ENCODE measurements at places on chromosomes 5 and 9.

DNA sequence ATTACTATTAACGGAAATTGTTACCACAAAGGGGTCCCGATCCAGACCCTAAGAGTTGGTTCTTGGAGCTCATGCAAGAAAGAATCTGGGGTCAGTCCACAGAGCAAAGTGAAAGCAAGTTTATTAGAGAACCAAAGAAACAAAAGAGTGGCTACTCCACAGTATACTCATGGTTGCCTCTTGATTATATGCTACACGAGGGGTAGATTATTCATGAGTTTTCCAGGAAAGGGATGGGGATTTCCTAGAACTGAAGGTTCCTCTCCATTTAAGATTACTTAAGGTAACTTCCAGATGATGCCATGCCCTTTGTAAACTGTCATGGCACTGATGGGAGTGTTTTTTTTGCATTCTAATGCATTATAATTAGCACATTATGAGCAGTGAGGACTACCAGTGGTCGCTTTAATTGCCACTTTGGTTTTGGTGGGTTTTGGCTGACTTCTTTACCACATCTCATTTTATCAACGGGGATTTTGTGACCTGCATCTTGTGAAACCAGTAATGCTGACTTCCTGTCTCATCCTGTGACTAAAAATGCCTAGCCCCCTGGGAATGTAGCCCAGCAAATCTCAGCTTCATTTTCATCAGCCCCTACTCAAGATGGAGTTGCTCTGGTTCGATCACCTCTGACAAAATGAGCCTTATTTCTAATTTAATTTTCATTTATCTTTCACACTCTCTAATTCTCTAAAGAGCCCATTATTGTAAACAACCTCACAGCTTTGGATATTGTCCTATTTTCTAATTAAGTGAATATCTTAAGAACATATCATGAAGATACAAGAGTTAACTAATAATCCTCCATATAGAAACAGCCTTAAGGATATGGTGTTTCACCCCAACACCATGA is 336.3 kb downstream of the RASEF start:
- DNase-seq = no peak

GRCh38 chr5:124773315-124774311 is 27.2 kb upstream of the ZNF608 start:
- DNase-seq = no peak

- DNase-seq = no peak
Measured at GRCh38 chr5:174937201-174938123, 213.1 kb downstream of the MSX2 start.

- DNase-seq = no peak
Measured at GRCh38 chr9:135512241-135512603, 9.0 kb upstream of the LCN1 start.

GRCh38 chr9:5949103-5949699 is 58.5 kb downstream of the MLANA start:
- DNase-seq = no peak

GRCh38 chr9:99489060-99489413 is 267.0 kb downstream of the SEC61B start:
- DNase-seq = no peak

Measured in NCI-H1417 (cell line).